ENCODE measurements at places on chromosomes 7 and 10.
A peak's percentile ranks its signal among the peaks of the same experiment; 100 is the strongest.

GRCh38 chr7:106111655-106112117 is 426 bp downstream of the SYPL1 start:
- DNase-seq: peak; percentile 4

GRCh38 chr10:15841696-15842095 is 18.6 kb downstream of the MINDY3 start:
- no peak for DNase-seq

DNA sequence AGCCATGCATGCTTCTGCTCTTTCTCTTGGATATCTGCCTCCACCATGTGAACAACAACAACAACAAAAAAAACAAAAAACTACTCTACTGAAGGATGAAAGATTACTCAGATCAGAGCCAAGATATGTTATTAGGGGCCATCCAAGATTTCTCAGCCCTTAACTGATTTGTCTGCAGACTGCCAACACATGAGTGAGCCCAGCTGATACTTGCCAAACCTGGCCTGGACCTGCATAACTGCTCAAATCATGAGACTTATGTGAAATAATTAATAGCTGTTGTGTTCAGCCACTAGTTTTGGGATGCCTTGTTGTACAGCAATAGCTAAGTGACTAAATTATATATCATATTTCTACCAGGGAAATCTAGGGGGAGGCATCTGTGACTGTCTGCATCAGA is 334.5 kb upstream of the SORCS1 start:
- no peak for DNase-seq

DNA sequence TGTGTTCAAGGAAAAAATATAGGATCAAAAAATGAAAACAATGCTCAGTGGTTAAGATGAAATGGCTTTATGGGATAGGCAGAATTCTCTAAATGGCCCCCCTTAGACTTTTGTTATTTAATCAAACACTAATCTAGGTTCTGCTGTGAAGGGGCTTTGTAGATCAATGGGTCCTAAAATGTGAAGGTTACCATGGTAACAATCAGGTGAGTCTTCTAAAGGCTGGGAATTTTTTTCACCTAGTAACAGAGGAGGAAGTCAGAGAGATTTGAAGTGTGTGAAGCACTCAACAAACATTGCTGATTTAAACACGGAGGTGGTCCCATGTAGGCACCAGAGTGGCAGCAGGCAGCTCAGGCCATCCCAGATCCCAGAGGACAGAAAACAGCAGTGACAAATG is 11.1 kb downstream of the OR2A14 start:
- DNase-seq: no peak

All from NCI-H1417 treated with DMSO at 0.1 percent for 48 hours (cell line).